ENCODE measurements at places on chromosomes 5 and 9.

DNA sequence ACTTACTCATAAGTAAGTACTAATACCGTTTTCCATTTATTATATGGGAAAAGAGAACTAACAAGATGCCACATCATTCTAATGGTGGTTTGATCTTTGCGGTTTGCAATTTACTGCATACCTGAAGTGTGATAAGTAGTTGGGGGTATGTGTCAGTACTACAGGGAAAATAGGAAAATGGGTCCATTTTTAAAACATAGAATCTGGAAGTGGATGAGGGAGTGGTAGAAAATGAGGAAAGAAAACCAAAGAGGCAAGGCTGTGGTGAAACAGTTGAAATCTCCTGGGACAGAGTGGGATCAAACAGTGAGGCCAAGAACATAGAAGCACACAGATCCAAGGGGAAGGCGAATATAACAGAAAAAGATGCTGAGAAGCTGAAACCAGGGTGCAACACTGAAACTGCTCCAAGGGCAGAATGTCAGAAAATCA, 6.7 kb downstream of the ADAMTSL1 start:
- no peak for DNase-seq

DNA sequence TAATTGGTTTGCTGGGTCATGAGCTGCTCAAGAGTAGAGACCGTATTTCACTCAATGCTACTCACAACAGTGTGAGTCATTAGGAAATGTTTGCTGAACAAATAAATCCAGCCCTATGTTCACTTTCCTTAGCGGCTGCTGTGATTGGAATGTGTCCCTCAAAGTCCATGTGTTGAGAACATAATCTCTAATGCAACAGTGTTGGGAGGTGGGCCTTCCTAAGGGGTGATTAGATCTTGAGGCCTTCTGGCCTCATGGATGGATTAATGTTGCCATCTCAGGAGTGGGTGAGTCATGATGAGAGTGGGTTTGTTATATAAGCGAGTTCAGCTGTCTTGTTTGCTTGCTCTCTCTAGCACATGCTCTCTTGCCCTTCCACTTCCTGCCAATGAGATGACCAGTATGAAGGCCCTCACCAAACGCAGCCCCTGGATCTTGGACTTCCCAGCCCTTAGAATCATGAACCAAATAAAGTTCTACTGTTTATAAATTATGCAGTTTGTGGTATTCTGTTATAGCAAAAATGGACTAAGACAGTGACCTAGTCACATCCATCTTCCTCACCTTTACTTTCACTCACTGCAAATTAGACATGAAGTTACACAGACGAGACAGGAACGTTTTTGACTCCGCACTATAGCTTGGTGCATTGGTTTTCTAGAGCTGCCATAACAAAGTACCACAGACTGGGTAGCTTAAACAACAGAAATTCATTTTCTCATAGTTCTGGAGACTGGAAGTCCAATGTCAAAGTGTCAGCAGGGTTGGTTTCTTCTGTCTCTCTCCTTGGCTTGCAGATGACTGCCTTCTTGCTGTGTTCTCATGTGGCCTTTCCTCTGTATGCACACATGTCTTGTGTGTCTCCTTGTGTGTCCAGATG, 50.9 kb upstream of the FAM169A start:
- DNase-seq: no peak

DNA sequence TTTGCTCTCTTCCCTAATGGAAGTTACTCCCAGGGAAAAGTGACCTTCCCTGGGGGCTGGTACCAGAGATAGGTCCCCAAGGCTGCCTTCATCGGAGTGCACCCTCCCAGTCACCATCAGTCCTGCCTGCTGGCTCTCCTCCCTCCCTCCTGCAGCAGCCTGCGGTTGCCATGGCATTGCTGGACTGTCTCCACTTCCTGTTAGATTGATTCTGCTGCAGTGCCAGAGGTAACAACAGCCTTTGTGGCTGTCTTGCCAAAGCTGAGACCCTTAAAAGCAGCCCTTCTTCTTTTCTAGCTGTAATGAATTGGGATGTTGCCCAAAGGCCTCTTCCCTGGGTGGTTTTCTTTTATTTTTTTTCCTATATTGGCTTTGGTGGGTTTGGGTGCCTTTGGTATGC, 78.1 kb upstream of the PRLR start:
- no peak for DNase-seq

DNA sequence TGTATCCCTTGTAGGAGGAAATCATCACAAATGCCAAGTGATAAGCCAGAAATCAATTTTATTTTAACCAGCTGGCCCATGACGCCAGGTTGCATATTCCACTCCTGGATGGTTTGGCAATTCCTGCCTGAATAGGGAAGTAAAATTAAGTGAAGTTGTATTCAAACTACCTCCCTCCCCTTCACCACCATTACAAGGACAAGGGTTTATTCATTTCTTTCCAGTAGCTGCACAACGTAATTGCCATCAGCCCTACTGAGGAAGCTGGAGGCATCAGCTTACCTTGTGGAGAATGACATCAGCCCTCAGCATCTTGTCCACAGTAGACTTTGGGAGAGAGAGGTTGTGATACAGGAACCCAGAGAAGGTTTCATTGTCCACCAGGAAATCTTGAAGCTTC, 66.6 kb downstream of the ABCA1 start:
- DNase-seq: no peak

DNA sequence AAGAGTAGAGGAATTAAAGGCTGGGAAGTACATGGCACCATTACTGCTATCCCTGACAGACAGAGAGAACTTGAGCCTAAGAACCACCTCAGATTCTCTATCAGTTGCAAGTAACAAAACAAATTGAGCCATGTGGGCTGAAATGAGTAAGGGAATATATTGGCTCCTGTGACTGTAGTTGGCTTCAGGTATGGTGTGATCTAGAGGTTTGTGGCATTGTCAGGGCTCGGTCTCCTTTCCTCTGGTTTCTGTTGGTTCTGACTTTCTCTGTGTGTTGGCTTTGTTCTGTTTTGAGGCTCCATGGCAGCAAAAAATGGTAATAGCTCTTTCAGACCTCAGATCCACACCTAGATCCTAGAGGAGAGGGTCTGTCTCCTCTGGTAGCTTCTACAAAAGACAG, 5.7 kb downstream of the GALNT10 start:
- DNase-seq: no peak

- no peak for DNase-seq
Measured at GRCh38 chr5:94993491-94993890, 291.4 kb downstream of the MCTP1 start.

DNA sequence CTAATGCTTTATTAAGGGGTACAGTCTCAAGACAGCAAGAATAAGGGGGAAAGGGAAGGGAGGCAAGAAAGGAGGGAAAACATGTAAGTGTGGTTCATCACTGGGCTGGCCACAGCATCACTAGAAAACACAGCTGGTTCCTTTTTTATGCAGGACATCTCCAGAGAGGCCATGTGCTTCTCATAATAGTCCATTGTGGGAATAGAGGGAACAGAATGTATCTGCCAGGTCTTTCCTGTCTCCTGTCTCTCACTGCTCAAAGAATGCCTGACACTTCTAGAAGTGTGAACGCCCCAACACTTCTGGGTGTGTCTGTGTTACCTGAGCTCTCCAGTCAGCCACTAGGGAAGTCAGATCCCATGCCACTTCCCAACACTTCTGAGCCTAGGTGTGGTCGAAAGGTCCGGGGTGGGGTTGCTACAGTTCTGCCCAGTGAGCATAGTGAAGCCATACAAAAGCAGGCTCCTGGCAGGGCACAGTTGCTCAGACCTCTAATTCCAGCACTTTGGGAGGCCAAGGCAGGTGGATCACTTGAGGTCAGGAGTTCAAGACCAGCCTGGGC, 255.6 kb upstream of the SLC30A5 start:
- no peak for DNase-seq

DNA sequence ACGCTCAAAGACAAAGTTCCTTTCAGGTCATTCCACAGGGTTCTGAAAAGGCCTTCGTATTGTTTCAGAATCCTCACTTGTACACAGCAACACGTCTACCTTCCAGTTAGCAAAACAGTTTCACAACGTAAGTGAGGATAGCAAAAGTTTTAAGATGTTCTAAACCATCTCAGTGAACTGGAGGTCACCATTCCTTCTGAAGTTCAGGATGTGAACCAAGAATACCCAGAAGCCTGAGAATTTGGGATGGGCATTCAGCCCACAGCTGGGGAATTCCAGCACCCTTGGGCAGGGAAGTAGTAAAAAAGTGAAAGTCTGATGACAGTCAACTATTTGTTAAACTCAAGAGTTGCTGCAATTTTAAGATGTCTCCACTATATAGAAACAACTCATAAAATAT, 224.5 kb downstream of the BNC2 start:
- DNase-seq: no peak

DNA sequence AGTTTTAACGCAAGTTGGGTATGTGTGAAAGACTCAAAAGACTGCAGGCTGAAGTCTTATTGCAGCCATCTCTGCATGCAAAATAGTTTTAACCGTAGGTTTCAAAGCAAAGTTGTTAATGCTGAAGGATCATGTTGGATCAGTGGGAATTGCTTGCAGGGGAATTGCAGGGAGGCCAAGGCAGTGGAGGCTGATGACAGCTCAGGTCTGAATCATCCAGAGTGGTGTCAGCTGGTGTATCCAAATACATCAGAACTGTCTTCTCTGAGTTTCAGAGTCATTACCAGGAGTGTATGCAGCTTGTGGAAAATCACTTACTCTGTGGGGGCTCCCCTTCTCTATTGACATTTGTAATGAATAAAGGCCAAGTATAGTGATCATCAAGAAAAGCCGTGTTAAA, 435.7 kb downstream of the SH3GL2 start:
- DNase-seq: no peak

DNA sequence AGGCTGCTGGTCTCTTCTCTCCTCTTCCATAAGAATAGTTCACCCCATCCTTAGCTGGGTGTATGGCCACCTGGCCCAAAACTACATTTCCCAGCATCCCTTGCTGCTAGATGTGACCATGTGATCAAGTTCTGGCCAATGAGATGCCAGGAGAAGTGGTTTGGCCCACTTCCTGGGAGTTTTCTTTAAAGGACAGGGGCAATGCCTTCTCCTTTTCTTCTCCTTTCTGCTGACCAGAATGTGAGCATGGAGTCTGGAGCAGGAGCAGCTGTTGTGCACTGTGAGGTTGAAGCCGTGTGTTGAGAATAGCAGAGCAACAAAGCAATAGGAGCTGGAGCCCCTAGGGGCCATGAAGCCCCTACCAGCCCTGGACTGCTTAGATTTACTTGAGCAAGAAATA, 36.8 kb downstream of the C9orf50 start:
- DNase-seq: peak; percentile 70

GRCh38 chr9:109036744-109037680, 23.7 kb upstream of the CTNNAL1 start:
- DNase-seq: no peak

DNA sequence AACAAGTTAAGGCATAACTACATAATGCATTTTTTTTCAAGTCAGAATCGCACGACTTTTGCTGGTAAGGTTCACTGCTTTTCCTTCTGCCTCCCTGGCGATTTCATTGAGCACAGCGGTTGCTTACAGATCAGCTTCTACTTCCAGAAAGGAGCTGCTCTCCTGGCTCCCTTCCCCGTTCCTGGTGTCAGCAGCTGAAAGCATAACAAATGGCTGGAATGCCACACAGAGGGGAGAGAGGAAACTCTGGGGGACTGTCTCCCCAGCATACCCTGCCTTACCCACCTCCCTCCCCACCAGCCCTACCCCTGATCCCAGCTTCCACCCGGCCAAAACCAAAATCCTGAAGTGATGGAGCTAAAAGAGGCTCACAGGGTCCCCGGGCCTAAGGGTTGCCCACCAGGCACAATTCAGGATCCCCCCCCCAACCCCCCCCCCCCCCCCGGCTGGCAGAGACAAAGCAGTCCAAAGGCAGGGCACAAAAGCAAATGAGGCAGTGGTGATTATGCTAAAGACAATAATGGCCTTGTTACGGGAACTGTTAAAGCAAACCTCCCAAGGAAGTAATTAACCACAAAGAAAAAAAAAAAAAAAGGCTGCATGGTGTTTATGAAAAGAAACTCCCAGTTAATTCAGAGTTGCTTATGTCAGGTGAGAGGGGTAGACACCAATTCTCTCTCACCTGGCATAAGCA, 126.1 kb upstream of the WWC1 start:
- no peak for DNase-seq

- no peak for DNase-seq
Measured at GRCh38 chr9:79877943-79878602, 306.3 kb downstream of the TLE4 start.

GRCh38 chr9:126151031-126151685, 175.5 kb upstream of the MVB12B start:
- DNase-seq: no peak

GRCh38 chr9:77588271-77588937, 59.7 kb downstream of the GNA14 start:
- no peak for DNase-seq

DNA sequence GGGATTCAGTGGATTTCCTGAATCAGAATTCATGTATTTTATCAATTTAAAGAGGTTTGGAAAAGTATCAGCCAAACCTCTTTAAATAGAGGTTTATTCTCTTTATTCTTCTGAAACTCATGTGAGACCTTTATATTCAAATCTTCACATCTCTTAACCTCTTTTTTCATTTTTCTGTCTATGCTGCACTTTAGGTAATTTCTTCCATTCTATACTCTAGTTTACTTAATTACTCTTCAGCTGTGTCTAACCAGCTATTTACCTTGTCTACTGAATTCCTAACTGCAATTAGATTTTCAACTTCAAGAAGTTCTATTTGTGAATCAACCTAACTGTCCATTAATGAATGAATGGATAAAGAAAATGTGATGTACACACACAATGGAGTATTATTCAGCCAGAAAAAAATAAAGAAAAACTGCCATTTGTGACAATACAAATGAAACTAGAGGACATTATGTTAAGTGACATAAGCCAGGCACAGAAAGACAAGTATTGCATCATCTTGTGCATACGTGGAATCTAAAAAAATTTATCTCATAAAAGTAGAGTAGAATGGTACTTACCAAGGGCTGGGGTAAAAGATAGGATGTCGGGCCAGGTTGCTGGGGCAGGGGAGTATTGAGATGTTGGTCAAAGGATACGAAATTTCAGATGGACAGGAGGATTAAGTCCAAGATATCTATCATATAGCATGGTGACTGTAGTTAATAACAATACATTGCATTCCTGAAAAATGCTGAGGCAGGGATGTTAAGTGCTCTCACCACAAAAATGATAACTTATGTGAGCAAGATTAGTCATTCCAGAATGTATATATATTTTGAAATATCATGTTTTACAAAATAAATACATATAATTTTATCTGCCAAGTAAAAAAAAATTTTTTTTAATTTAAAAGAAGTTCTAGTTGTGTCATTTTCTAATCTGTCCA, 129.5 kb upstream of the LRRTM2 start:
- DNase-seq: no peak

DNA sequence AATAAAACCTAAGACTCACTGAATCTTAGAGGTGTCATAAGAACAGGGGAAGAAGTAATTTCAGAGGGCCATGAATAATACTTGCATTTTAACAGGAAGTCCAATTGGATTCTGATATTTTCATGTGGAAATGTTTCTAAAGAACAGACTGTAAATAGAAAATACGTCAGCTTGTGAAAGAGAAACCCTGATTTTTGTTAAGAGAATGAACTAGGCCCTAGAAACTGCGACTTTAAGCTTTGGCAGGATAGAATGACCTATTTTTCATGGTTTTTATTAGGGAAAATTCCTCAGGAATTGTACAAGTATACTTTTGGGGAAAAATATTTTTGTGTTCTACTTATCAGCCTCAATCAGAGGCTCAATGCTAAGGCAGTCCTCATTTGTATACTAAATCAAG, 215.5 kb upstream of the ACTBL2 start:
- no peak for DNase-seq

GRCh38 chr5:12794476-12795332, 890.5 kb upstream of the CTNND2 start:
- no peak for DNase-seq

Measured in activated CD4-positive, alpha-beta T cell treated with anti-CD3 and anti-CD28 coated beads for 48 hours (primary cell).